Stomach (tissue), 19 donors: ENCODE measurements at places on chromosomes 12 and 14. TPM values are rescaled to one million over a fixed set of nuclear protein-coding genes. Genes with fewer than 3 reads are reported as not detected.

DNA sequence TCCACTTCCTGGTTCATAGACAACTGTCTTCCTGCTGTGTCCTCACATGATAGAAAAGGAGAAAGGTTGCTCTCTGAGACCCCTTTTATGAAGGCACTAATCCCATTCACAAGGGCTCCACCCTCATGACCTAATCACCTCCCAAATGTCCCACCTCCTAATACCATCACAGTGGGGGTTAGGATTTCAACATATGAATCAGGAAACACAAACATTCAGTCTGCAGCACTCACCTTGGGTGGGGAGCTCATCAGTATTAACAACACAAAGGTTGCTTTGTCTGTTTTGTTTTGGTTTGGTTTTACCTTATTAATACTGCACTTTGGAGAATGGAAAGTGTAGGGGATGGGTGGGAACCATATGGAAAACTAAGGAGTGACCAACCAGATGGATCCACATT lies 10.5 kb upstream of the SMCO2 start:
- no peak for DNase-seq

GRCh38 chr14:99462210-99462609 lies 18.4 kb downstream of the SETD3 start:
- DNase-seq = no peak

DNA sequence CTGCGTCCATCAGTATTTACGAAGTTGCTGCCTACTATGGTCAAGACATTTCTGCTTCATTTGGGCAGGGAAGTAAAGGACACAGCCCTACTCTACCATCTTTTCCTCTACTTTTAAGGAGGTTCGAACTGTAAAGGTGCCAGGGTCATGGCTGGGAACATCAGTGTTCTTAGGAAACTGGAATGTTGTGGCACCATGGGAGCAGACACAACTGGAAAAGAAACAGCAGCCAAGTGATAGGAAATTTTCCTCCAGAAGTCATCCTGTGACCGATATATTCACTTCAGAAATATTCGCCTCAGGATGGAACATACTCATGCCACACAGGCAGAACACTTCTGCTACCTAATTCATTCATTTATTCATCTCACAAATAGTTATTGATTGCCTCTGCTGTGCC lies 104.4 kb downstream of the ETV6 start:
- DNase-seq = no peak

- no peak for DNase-seq
Observed at GRCh38 chr14:60220084-60220483, 28.9 kb upstream of the PPM1A start.

- DNase-seq = no peak
Observed at GRCh38 chr14:92391726-92392125, 68.8 kb downstream of the SLC24A4 start.

- DNase-seq = no peak
Observed at GRCh38 chr14:26304056-26304455, 293.8 kb downstream of the NOVA1 start.

The KRT71 gene
- not detected for polyA plus RNA-seq

The POTEM gene
- not detected for polyA plus RNA-seq
